Ammon's horn (tissue), 1 donor: ENCODE measurements at places on chromosomes 11 and 22.

GRCh38 chr11:70010774-70011173 lies 67.3 kb upstream of the ANO1 start:
- DNase-seq = no peak

- DNase-seq = no peak
These were observed at the start of gene MYO18B for GRCh38 chr22:25741692-25742626. MYO18B (plus strand) TSS chr22:25742188; CDS start chr22:25761093, 18,905 bp downstream.

DNA sequence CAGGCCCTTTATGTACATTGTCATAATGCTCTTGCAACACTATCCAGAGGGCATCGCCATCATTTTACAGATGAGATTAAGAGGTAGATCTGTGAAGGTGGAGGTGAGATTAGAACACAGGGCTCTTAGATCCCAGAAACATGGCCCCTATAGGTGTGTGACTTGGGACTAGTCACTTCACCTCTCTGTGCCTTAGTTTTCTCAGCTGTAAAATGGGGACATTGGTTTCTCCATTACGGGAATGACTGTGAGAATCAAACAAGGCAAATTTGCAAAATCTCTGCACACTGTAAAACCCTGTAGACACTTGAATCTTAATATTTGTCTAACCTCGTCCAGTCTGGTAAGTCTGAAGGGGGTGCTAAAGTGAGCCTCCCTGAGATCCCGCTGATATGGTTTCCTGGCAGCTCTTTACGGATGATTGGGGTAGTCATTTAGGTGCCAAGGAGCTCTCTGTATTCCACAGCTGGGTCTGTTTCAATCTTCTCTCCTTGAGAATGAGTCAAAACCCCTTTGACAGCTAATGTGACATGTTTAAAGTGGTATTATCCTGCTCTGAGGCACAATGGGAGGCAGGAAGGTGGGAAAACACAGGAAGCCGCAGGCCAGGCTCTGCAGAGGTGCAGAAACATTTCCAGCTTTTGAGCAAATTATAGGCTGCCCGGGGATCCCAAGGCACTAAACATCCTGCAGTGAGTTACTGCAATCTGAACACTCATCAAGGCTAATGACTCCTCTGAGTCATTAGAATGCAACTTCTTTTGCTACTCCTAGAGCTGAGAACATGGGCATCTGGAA lies 140.8 kb downstream of the CCDC81 start:
- DNase-seq = no peak

- no peak for DNase-seq
These were observed 25.4 kb downstream of the MOB2 start for GRCh38 chr11:1460986-1461825.
